ENCODE measurements at places on chromosomes 5 and 9.

GRCh38 chr5:139668064-139668880, 20.1 kb downstream of the CXXC5 start:
- DNase-seq, result no peak

- DNase-seq, result no peak
These were observed 54.7 kb downstream of the ANGPTL2 start for GRCh38 chr9:127067603-127068220.

GRCh38 chr9:118568704-118569103, 800.5 kb downstream of the BRINP1 start:
- no peak for DNase-seq

- no peak for DNase-seq
These were observed 72.5 kb downstream of the LIFR start for GRCh38 chr5:38483805-38484398.

DNA sequence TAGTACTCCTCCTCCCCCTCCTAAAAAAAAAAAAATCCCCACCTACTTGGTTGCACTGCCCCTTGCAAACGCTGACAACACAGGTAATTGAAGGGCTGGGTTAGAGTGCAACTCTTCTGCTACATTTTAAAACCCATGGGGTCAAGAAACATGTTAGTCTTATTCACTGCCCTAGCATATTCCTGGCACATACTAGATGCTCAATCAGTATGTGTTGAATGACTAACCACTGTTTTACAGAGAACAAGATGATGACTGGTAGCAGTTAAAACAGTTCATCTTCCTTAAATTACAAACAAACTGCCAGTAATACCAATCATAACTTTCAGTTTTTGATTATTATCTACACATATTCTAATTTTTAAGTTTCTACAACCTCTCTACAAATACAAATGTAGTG, 124.4 kb downstream of the NFIB start:
- no peak for DNase-seq

DNA sequence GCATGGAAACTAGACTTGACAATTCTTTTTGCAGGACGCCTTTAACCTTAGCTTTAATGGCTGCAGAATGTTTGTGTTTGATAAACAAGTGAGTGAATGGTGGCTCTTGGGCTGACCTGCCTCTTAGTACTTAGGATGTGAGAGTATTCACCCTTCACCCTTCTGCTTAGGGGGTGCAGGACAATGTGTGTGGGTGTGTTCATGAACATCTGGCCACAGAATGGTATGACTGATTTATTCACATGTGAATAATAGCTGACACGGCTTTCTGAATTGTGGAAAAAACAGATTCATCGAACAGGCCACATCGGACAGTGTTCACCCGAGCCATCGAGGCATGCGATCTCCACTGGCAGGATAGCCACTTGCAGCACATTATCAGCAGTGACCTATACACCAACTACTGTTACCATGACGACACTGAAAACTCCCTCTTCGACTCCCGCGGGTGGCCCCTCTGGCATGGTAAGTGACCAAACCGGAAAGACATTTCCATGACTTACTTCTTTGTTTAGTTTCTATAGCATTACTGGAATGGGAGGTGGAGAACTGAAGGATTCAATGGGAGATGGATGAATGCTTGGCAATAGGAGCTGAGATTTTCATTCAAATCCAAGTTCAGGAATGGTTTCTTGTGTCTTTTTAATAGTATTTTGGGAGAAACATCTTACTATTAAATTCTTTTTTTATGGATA, 193.6 kb downstream of the ZSWIM6 start:
- DNase-seq, result no peak

DNA sequence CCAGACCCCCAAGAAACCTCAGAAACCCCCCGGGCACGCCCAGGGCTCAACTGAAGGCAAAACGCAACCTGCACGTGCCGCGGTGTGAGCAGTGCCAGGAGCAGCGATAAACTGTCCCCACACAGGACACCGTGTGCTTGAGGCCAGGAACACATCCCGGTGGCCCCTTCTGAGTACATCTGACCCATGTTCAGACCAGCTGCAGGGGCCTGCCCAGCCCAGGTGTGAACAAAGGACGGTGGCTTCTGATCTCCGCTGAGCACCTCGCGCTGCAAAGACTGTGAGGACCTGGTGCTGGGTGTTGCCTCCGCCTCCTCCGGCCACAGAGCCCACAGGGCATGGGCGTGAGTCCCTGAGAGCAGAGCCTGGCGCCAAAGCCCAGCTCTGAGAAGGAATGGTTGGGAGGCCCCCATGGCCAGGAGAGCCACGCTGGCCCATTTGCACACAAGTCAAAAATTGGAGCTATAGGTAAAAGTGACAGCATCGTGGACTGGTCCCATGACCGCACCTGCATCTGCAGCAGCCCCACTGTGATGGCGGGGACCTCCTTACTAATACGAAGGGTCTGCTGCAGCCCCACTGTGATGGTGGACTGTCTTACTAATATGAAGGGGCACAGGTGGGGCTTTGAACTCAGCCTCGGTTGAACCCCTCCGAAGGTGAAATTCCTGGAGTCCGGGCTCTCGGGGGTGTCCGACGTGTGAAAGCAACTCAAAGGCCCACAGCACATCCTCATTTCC, 31.5 kb downstream of the NDUFS6 start:
- DNase-seq, result no peak

DNA sequence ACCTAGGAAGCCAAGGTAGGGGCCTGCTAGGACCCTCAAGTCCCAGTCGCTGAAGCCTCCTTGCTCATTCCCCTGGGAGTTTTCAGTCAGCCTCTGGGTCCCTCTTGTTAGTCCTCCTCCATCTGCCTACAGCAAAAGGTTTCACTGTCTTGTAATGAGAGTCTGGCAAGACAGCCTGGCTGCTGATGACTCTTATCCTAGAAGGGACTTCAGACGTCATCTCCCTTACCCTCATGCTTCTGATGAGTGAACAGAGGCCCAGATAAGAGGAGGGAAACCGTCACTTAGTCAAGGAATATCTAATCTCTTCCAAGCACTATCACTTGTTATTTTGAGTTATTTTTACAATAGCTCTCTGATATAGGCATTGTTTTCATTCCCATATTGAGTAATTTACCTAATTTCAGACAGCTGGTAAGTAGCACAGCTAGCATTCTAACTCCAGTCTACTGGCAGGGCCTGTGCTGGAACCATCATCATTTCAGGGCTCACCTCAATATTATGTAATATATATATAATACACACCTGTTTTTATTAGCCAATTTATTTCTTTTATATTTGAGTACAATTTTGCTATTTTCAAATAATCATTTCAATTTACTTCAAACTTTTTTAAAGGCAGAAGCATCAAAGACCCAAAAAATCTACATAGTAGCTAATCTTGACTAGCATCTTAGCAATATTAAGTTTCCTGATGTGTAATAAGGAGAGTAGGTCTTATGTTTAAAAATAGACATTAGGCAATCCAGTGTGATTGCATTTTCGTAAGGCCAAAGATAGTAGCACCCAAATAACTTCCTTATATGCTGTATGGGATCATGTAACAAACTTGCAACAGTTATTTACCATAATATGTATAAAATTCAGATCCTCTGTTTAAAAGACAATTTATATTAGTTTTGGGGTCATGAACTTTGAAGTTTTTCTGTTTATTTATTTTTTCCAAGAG, 7.9 kb downstream of the CMYA5 start:
- no peak for DNase-seq

- no peak for DNase-seq
These were observed 13.4 kb upstream of the GOLGA1 start for GRCh38 chr9:124954255-124954654.

GRCh38 chr5:109584986-109585599, 104.6 kb upstream of the MAN2A1 start:
- no peak for DNase-seq

DNA sequence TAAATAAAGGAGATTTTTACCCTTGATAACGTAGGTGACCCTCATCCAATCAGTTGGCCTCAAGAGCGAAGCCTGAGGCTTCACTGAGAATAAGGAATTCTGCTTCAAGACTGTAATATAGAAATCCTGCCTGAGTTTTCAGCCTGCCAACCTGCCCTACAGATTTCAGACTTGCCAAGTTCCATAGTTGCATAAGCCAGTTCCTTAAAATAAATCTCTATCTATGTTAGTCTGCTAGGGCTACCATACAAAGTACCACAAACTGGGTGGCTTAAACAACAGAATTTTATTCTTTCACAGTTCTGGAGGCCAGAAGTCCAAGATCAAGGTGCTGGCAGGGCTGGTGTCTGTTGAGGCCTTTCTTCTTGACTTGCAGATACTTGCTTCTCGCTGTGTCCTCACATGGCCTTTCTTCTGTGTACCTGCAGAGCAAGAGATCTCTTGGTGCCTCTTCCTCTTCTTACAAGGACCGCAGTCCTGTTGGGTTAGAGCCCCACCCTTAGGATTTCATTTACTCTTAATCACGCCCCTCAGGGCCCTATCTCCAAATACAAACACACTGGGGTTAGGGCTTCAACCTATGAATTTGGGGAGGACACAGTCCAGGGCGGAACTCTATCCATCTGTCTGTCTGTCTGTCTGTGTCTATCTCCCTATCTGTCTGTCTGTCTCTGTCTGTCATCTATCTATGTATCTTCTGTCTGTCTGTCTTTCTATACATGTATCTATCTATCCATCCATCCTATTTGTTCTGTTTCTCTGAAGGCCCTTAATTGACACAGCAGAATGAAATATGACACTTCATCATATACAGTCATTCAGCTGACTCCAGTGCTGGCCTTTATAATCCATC, 17.0 kb upstream of the CMBL start:
- DNase-seq, result peak; percentile 16

- DNase-seq, result no peak
These were observed 166.8 kb downstream of the HSD17B3 start for GRCh38 chr9:96135076-96135752.

DNA sequence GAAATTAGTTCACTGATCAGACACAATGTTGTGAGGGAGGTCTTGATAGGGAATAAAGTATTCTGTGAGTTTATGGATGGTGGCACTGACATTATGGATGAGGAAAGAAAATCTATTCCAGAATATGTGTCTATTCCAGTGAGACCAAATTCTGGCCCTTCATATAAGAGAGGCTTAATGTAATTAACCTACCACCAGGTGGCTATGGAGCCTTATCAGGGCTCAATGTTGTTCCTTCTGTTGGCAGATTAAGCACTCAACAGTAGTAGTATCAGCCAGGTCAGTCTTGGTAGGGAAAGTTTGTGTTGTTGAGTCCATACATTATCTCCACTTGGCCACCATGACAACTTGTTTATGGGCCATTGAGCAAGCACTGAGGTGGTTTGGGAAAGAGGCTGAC, 41.7 kb upstream of the BARX1 start:
- no peak for DNase-seq

DNA sequence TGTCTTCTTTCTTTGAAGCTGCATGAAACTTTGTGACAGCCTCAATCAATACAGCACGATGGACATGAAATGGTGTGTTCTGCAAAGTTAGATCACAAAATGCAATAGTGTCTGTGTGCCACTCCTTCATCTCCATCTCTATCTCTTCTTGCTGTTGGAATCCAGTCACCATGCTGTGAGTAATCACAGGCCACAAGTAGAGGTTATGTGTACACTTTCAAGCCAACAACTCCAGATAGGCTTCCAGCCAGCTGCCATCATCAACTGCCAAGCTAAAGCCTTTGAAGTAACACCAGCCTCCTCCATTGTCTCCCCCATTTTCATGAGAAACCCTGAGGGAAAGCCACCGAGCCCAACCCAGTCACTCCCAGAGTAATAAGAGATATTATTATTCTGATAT, 360.6 kb downstream of the PTPRD start:
- DNase-seq, result peak; percentile 84

- DNase-seq, result peak; percentile 86
These were observed at the start of gene PAIP1 for GRCh38 chr5:43556857-43557542. TSS of gene PAIP1 (minus strand) at chr5:43557077. CDS start at chr5:43556846, 231 bp downstream.

DNA sequence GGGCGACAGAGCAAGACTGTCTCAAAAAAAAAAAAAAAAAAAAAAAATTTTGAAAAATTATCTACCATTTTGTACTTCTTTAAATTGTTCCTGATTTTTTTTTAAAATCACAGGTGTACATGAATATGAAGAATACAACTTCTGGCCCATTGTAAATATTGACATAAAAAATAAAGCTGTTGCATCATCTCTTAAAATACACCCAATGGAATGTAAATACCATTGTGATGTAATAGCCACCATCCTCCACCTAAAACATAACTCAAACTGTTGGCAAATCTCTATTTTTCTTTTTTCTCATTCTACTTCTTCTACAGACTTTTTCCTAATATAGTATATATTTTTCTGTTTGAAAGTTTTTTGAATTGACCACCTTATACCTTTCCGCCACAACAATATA, 61.0 kb upstream of the TEX48 start:
- no peak for DNase-seq
